Stimulated activated CD4-positive, alpha-beta T cell treated with anti-CD3 and anti-CD28 coated beads, Interleukin-2, amount 100 ng/mL, for 48 hours (primary cell): ENCODE measurements at places on chromosomes 3 and 15.

GRCh38 chr3:1423566-1424089 is 330.8 kb downstream of the CNTN6 start:
- no peak for DNase-seq

DNA sequence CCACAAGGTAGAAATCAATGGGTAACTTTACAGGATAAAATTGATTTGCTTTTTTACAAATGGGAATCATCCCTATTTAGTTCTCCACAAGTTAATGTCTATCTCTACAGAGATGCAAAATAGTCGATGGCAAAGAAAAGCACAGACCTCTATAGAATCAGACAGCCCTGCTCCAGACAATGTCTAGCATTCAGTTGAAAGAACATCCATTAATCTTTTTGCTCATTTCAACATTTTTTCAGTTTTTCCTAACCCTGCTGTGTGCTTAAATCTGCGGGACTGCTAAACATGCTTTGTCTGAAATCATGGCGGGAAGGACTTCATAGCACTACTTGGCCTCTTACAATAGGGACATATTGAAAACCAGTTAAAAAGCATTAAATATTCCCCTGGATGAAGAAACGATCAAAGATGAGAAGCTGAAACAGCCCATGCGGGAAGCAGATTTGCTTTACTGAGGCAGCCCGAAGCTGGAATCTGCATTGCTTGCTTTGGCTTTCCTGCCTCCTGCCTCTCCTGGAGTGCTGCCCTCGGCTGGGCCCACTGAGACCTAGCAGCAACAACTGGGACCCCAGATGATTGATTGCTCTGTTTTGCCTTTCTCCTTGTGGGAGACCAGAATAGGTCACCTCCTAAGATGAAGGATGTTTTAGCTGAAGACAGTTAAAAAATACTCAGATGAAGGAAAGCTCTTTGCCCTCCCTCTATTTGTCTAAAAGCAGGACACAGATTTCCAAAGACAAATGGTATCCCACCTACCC is 38.5 kb upstream of the RASGRP1 start:
- no peak for DNase-seq

- DNase-seq: no peak
Measured at GRCh38 chr15:87667643-87668042, 588.9 kb downstream of the NTRK3 start.

GRCh38 chr15:63488398-63488960 is 15.9 kb upstream of the USP3 start:
- DNase-seq: no peak

DNA sequence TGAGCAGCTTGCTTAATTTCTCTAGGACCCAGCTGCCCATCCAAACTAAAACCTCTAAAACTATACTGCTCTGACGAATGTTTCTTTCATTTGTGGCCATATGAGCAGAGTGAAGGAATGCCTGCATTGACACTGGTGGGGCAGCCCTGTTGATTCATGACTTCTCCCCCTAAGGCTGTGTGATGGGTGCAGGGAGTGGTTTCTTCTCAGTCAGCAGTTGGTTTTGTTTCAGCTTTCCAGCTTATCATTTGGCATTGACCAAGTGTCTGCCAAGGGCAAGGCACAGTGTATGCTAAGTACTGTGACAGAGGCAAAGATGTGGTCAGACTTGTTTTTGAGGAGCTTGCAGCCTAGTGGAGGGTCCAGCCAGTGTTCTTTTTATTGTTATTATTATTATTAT is 4.7 kb downstream of the ABHD6 start:
- no peak for DNase-seq

GRCh38 chr3:45984331-45985312 is 11.0 kb downstream of the FYCO1 start:
- DNase-seq: no peak

DNA sequence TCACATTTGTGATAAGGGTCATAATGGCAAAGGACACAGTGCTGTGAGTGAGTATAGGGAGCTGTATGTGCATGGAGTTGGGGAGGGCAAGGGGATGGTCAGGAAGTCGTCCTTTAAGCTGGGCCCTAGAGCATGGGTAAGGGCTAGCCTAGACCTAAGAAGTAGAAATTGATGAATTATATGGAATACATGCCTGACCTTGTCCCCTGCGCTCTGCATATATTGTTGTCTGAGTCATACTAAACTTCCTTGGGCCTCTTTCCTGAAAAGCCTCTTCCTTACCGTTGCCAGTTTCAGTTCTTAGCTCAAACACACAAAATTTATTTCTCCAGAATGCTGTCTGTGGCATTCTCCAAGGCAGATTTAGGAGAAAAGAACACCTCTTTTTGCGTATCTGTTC is 4.6 kb downstream of the SNRK start:
- no peak for DNase-seq

DNA sequence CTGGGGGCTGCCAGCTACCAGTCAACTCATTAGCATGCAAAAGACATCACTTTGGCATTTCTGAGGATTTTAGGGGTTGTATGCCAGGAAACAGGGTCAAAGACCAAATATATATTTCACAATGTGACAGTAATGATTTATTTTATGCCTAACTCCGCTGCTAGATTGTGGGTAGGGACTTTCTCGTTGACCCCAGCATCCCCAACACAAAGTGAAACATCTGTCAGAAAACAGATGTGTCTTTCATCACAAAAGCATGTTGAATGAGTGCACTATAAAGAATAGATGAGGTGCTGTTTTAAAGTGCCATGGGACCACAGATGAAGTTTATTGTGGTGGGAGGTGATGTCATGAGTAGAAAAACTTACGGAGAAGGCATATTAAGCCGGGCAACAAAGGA is 59.7 kb downstream of the ITPR1 start:
- no peak for DNase-seq

DNA sequence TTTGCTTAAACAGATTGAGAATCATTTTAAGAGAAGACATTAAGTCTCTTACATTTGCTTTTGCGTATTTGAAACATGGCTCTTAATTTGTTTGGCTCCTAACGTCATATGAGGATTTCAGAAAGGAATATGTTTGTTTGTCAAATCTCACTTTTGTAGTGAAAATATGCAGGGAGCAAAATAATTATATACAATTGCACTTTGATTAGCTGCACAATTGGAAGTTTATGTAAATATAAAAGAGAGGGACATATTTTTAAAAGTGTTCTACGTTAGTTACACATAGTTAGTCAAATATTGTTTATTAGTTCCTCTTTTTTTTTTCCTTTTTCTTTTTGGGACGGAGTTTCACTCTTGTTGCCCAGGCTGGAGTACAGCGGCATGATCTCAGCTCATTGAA is 42.7 kb upstream of the GOLIM4 start:
- no peak for DNase-seq

DNA sequence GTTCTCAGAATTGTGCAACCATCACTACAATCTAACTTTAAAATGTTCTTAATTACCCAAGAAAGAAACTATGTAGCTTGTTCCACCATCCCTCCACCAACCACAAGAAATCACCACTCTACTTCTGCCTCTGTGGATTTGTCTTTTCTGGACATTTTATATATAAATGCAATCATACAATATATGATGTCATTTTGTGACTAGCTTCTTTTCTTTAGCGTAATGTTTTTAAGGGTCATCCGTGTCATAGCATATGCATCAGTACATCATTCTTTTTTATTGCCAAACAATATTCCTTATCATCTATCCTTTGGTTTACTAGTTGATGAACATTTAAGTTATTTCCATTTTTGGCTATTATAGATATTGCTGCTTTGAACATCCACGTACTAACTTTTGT is 5.8 kb downstream of the ROBO2 start:
- no peak for DNase-seq

- no peak for DNase-seq
Measured at GRCh38 chr3:12658593-12659058, 5.3 kb downstream of the RAF1 start.

GRCh38 chr15:92682741-92683510 is 27.4 kb upstream of the FAM174B start:
- DNase-seq: no peak

DNA sequence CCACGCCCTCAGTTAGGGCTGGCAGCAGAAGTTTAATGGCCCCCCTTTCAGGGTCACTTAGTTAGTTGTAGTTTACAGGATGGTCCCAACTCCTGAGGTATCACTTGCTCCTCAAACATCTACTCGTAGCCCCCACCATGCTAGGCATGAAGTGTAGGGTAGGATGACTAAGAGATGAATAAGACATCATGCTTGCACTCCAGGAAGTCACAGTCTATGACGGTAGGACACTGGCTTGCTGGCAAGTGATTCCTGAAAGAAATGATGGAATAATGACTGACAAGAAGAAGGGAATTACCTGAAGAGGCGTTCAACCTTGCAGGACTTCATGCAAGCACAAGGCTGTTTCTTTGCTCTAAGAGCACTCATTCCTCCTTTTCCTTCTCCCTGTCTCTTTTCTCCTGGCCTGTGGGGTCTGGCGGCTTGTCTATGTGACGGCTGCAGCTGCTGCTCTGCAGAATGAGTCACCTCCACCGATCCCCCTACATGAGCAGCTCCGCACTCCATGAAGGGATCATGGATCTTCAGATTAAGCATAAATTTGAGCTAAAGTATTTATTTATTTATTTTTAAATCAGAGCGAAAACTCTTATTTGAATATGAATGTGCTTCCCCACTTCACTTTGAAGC is 82.9 kb upstream of the BOC start:
- no peak for DNase-seq

DNA sequence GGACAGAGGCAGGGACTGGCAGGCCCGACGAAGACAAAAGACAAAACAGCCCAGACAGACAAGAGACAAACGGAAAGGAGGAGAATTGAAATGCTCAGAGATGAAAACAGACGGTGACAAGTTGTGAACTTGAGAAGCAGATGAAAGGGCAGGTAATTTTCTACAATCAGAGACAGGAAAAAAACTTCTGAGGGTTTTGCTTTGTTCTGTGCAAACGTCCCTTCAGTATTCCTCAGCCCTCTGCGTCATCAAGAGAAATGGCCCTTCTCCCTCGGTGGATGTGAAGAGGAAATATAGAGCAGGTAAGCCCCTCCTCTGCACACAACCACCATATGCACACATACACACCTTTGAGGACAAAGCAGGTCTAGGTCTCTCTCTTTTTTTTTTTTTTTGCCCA is 206.6 kb downstream of the UACA start:
- no peak for DNase-seq
